Activated T-helper 1 cell treated with anti-CD3 and anti-CD28 coated beads, Interleukin-2, amount 50 U/mL, for 16 hours (primary cell): ENCODE measurements at places on chromosomes 5 and 9.

GRCh38 chr5:102600964-102601363, 102.2 kb upstream of the SLCO6A1 start:
- no peak for DNase-seq

DNA sequence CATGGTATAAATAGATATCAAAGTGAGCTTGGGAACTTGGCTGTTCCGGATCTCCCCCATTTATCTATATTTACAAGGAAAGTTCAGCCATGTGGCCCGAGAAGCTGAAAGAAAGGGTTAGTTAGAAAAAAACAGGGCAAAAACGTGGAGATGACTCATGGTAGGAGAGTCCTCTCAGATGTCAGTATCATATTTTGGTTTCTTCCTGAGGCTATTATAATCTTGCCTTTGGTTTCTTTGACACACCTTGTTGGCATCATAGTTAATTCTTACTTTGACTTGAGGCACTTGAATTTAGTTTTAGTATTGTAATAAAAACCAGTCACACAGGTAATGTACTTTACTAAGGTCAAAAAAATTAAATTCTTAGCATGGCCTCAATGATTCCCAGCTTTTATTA, 59.9 kb downstream of the GABRA6 start:
- no peak for DNase-seq

- no peak for DNase-seq
These were observed 60.0 kb upstream of the IRX1 start for GRCh38 chr5:3535414-3536211.

DNA sequence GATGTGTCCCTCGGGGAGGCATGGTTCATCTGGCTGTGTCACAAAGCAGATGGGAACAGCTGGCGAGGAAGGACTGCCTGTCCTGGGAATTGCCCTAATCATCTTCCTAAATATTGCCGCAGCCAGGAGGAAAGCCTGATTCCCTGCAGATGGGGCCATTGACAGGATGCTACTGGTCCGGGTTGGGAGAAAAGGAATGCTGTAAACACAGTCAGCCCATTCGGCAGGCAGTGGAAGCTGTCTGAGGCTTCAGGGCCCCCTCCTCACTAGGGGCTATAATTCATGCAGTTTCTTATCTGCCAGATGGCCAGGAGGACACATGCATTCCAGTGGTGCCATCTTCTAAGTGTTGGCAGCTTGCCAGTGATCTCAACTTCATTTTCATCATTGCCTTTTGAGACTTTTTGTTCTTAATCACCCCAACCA, 110.3 kb downstream of the KCNIP1 start:
- no peak for DNase-seq

- no peak for DNase-seq
These were observed 106.4 kb upstream of the STARD4 start for GRCh38 chr5:111618623-111619271.

DNA sequence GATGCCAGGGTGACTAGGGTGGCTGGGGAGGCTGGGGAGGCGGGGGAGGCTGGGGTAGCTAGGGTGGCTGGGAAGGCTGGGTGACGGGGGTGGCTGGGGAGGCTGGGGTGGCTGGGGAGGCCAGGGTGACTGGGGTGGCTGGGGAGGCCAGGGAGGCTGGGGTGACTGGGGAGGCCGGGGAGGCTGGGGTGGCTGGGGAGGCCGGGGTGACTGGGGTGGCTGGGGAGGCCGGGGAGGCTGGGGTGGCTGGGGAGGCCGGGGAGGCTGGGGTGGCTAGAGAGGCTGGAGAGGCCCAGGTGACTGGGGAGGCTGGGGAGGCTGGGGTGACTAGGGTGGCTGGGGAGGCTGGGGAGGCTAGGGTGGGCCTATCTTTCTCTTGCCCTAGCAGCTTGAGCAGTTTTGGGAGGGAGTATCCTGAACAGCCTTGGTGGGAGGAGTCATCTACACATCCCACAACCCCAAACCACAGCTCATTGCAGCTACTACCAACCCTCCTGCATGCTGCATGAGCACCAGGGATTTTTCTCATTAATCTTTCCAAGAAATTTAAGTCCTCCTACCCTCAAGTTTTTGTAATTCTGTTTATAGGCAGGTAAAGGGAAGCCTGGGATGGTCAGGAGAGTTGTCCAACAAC, 203.2 kb upstream of the IRX1 start:
- DNase-seq = no peak

DNA sequence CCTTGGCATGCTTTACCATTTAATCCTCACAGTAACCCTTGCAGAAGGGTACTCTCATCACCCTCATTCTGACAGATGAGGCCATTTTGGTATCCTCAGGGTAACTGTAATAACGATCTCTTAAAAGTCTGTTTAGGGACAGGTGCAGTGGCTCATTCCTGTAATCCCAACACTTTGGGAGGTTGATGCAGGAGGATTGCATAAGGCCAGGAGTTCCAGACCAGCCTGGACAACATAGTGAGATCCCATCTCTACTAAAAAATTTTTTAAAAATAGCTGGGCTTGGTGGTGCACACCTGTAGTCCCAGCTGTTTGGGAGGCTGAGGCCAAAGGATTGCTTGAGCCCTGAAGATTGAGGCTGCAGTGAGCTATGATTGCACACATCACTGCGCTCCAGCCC, 31.8 kb downstream of the CSF1R start:
- DNase-seq = no peak

GRCh38 chr5:1093361-1093760, 18.5 kb downstream of the SLC12A7 start:
- DNase-seq = no peak

GRCh38 chr5:147784146-147784987, 1.8 kb upstream of the JAKMIP2 start:
- no peak for DNase-seq

DNA sequence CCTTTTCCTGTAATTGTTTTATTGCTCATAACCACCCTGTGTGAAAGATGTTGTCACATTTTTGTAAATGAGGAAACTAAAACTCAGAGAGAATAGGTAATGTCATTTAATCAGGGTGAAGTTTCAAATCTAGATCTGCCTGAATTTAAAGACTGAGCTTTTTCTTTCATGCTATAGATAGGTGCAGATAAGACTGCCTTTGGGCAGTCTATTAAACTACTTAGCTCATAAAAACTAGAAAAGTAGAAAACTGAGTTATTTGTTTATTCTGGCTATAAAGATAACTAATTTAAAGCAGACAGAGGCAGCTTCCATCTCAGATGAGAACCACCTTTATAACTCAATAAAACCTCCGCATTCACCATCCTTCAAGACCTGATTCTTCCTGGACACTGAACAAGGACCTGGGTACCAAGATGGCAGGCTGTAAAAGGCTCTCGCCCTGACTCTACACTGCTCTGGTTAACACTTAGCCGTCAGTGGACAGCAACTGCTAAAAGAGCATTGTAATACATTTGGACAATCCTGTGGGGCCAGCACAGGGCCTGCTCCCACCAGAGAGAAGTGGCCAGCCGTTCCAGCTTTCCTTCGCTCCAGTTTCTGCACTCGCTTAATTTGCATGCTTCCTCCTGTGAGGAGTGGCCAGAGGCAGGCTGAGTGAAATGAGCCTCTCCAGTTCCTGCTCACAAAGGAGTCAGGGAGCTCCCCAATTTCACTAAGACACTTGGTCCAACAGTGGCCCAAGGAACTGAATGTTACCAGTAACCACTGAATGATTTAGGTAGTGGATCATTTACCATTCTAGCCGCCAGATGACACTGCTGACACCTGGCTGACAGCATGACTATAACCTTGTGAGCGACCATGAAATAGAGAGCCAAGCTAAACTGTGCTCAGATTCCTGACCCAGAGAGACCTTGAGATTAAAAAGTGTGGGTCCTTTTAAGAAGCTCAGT, 566.4 kb downstream of the EFNA5 start:
- DNase-seq = no peak

DNA sequence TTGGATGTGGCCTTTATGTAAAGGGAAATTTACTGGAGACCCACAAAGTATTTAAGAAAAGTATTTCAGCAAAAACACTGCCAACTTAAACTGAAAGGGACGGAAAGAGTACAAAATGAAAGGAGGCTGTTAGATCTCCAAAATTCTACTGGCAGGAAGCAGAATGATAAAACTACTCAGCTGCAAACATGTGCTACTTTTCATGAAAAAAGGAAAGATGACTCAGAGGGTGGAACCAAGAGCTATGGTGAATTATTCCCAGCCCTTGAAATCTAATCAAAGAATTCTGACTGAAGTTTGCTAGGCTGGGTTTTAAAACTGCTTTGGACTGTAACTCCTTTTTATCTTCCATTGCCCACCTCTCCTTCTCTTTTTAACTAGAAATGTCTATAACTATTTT, 58.6 kb upstream of the ZBED3 start:
- DNase-seq = no peak

DNA sequence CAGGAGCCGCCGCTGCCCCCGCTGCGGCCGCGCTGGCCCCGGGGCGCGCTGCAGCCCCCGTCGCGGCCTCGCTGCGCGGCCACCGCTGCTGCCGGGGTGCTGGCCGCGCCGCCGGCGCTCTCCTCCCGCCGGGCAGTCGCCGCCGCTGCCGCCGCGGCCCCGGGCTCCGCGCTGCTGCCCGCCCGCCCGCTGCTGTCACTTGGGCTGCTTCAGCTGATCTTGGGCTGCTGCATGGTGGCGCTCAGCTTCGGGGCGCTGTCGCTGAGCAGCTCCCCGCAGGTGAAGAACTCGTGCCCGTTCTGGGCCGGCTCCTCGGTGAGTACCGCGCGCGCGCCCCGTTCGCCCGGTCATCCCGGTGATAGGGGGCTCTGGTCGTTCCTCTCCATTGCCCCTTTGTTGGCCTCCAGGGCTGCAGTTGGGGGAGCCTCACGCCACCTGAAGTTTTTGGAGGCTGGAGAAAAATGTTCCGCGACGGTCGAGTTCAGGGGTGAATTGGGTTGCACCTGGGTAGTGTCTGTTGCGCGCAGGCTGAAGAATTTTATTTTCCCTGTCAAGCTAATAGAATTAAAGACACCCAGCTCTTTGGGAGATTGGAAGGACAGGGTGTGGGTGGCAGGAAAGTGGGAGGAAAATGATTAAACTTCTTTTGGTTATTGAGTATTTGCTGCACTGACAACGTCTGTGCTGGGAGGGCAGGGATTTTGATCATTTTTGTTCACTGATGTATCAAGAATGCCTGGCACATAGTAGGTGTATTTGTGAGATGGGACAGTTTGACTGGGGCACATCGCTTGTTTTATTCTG, 596 bp downstream of the ENTREP1 start:
- no peak for DNase-seq

GRCh38 chr5:180591311-180591887, at the start of gene SCGB3A1:
Gene SCGB3A1 (minus strand): TSS chr5:180591499. CDS start chr5:180591462, 37 bp downstream.
- no peak for DNase-seq

DNA sequence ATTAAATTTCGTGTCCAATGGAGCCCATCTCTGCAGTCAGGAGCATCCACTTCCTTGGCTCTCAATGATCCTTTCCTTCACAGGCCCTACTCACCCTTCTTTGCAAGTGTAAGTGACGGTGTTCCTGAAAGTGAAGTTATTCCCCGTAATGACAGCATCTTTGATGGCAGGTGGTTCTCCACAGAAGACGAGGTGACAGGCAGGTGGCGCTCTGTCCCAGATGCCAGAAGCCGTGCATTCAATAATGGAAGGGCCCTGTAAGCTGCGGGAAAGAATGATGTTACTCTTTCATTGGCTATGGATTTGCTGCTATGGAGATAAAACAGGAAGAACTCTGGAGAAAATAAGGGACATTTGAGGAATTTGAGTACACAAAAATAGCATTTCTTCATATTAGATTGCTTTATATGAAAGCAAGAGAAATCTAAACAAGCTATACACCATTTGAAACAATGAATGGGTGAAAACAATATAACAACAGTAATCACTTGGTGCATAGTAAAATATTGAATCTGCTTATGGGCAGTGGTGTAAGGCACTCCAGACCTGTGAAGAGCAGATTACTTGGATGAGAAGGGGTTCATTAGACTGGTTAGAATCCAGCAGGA, 89.9 kb upstream of the TXNDC8 start:
- no peak for DNase-seq

DNA sequence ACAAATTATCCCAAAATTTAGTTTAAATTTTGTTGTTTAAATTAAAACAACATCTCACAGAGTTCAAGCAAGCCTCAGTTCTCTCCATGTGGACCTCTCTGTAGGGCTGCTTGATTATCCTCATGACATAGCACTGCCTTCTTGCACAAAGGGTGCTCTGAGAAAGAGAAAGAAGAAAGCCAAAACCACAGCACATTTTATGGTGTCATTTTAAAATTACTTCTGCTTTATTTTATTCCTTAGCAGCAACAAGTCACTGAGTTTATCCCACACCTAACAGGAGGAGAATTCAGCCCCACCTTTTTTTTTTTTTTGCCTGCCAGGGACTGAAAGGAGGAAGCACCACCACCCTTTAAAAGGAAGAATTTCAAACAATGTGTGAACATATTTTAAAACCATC, 12.8 kb upstream of the KCNV2 start:
- DNase-seq = no peak
